ENCODE measurements at places on chromosomes 16 and 17. TPM values are rescaled to one million over a fixed set of nuclear protein-coding genes. Genes with fewer than 3 reads are reported as not detected.

GRCh38 chr16:47284999-47285398 lies 141.3 kb upstream of the NETO2 start:
- H3K4me3 ChIP-seq = no peak overlapping the region
- H3K27me3 ChIP-seq = no peaks in the 10 kb centered on the region
- H3K36me3 ChIP-seq = peaks cover 8% of the 10 kb centered on the region

DNA sequence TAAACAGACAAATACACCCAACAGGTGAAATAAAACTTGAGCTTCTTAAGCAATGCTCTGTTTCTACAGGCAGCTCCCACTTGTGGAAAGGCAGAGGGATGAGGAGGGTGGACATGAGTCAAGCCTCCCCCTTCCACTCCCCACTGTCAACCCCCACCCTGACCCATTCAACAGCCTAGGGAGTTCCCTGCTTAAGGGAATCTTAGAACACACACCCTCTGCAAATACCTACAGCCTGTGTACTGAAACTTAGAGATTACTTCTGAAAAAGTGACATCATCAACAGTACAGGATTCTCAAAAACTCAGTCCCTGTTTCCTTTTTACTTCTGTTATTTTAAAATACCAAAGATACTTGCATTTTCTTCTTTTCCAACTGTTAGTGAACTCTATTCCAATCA lies 345.4 kb downstream of the SOX9 start:
- H3K36me3 ChIP-seq = no peaks in the 10 kb centered on the region
- H3K4me1 ChIP-seq = no peaks in the 10 kb centered on the region

- H3K36me3 ChIP-seq = no peaks in the 10 kb centered on the region
- H3K27me3 ChIP-seq = peaks cover 6% of the 10 kb centered on the region
- H3K4me3 ChIP-seq = no peak overlapping the region
- no peak for DNase-seq
These were observed 20.5 kb upstream of the SDR42E2 start for GRCh38 chr16:22141767-22142166.

GRCh38 chr16:78629173-78629572 lies 529.7 kb downstream of the WWOX start:
- peaks cover 7% of the 10 kb centered on the region for H3K36me3 ChIP-seq
- no peaks in the 10 kb centered on the region for H3K4me1 ChIP-seq
- H3K27me3 ChIP-seq = no peaks in the 10 kb centered on the region
- no peak for DNase-seq

GRCh38 chr17:43800736-43801135 lies 20.5 kb downstream of the CFAP97D1 start:
- H3K36me3 ChIP-seq = no peaks in the 10 kb centered on the region
- peaks cover 67% of the 10 kb centered on the region for H3K27me3 ChIP-seq
- DNase-seq = no peak
- no peaks in the 10 kb centered on the region for H3K4me1 ChIP-seq

GRCh38 chr16:25626172-25626571 lies 65.6 kb upstream of the HS3ST4 start:
- no peak overlapping the region for H3K27ac ChIP-seq
- H3K4me3 ChIP-seq = no peak overlapping the region
- no peaks in the 10 kb centered on the region for H3K4me1 ChIP-seq
- H3K36me3 ChIP-seq = no peaks in the 10 kb centered on the region

DNA sequence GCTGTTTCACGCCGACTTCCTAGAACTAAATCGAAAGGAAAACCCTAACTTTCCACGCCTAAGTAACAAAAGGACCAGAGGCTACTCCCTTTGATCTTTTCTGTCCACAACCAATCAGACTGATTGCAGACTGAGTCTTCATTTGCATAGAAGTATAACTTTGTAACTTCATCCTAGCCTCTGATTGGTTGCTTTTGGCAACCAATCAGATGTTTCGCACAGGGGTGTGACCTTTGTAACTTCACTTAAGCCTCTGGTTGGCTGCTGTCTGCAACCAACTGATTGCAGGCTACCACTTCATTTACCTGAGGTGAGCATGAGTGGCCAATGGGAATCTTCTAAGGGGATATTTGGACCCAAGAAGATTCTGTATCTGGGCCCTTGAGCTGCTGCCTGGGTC lies 17.4 kb upstream of the ICAM2 start:
- no peaks in the 10 kb centered on the region for H3K36me3 ChIP-seq
- no peak overlapping the region for H3K27ac ChIP-seq
- DNase-seq = no peak
- no peaks in the 10 kb centered on the region for H3K27me3 ChIP-seq
- no peaks in the 10 kb centered on the region for H3K4me1 ChIP-seq

GRCh38 chr16:24683250-24683649 lies 46.2 kb upstream of the TNRC6A start:
- H3K4me1 ChIP-seq = no peaks in the 10 kb centered on the region
- no peak overlapping the region for H3K27ac ChIP-seq
- no peak for DNase-seq
- H3K36me3 ChIP-seq = no peaks in the 10 kb centered on the region

DNA sequence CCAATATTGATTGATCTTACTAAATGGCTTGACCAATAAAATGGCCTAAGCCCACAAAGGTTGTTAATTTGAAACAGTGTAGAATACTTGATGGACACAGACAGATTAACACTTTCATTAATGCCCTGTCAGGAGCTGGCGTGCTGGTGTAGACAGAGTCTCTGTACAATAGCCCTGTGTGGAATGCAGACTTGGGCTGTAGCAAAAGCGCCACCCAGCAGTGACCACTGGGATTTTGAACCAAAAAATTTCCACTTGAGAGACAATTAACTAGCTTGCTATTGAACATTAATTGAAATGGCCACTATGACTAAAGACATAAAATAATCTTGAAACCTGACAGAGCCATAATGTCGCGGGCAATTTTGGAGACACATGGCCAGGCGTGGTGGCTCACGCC lies 19.7 kb upstream of the GUCY2D start:
- no peak for DNase-seq
- H3K27ac ChIP-seq = no peak overlapping the region
- H3K4me1 ChIP-seq = peaks cover 6% of the 10 kb centered on the region
- peaks cover 1% of the 10 kb centered on the region for H3K36me3 ChIP-seq

DNA sequence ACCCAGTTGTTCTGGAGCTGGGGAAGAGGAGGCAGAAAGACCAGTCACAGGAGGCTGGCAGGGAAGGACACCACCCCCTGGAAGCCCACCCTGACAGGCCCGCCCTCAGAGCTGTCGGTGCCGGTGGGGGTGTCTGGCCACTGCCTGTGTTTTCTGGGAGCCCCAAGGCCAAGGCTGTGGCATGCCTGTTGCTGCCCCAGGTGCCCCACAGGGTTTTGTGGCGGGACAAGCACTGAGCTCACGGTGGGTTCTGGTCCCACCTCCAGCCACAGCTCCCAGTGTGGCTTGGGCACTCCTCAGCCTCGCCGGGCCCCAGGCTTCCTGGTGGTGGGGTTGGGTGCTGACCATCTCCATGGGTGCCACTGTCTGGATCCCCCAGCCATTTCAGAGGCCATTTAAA lies 58.0 kb downstream of the ZFPM1 start:
- no peaks in the 10 kb centered on the region for H3K4me1 ChIP-seq
- no peak overlapping the region for H3K4me3 ChIP-seq
- no peaks in the 10 kb centered on the region for H3K36me3 ChIP-seq
- H3K27ac ChIP-seq = no peak overlapping the region
- DNase-seq = no peak

DNA sequence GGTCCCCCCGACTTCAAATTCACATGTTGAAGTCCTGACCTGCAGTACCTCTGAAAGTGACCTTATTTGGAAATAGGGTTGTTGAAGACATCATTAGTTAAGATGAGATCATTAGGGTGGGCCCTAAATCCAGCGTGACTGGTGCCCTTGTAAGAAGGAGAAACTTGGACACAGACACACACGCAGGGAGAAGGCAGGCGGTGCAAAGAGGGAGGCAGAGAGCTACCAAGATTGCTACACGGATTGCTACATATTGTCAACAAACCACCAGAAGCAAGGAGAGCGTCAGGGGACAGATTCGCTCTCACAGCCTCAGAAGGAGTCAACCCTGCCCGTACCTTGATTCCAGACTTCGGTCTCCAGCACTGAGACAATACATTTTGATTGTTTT lies 6.8 kb upstream of the WBP2 start:
- H3K36me3 ChIP-seq = no peaks in the 10 kb centered on the region
- H3K4me3 ChIP-seq = no peak overlapping the region
- peaks cover 38% of the 10 kb centered on the region for H3K4me1 ChIP-seq
- H3K27ac ChIP-seq = peak overlapping the region; percentile 41
- no peaks in the 10 kb centered on the region for H3K27me3 ChIP-seq

DNA sequence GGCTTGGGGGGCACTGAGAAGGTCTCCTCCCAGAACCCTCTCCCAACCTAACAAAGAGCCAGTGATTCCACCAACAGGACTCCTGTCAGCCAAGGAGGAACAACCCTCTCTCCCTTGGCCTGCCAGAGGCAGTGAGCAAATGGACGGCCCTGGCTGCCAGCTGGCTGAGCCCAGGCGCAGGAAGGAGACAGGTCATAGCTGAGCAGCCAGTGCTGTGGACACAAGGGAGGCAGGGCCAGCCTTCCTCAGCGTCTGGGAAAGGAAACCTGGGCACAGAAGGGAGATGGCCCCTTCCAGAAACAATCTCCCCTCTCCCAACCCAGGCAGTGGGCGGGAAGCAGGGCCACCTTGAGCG lies 2.1 kb downstream of the MPO start:
- H3K4me1 ChIP-seq = peaks cover 9% of the 10 kb centered on the region
- H3K36me3 ChIP-seq = no peaks in the 10 kb centered on the region
- no peak overlapping the region for H3K27ac ChIP-seq
- DNase-seq = peak; percentile 26
- H3K4me3 ChIP-seq = no peak overlapping the region
- peaks cover 45% of the 10 kb centered on the region for H3K27me3 ChIP-seq

DNA sequence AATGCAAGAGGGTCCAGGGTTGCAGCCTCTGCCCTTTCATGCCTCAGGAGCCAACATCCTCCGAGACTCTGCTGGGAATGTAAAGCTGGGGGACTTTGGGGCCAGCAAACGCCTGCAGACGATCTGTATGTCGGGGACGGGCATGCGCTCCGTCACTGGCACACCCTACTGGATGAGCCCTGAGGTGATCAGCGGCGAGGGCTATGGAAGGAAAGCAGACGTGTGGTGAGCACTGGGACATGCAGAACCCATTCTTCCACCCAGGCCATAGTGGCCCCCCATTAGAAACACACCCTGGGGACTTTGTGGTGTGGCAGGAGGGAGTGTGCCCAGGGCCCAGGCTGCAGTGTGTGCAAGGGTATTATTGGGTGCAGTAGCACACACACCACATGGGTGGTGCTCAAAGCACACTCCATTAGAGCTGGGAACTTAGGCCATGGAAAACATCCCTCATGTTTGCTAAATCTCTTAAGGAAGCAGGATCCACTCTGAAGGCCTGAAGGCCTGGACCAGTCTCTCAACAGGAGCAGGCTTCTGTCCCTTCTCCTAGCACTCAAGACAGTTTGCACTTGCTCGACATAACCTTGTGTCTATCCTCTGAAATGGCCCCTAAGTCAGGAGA lies 7.6 kb downstream of the LIMD2 start:
- H3K4me3 ChIP-seq = no peak overlapping the region
- no peak overlapping the region for H3K27ac ChIP-seq
- DNase-seq = no peak

- no peaks in the 10 kb centered on the region for H3K27me3 ChIP-seq
- DNase-seq = no peak
- no peak overlapping the region for H3K4me3 ChIP-seq
- peaks cover 57% of the 10 kb centered on the region for H3K36me3 ChIP-seq
- peaks cover 9% of the 10 kb centered on the region for H3K4me1 ChIP-seq
- H3K27ac ChIP-seq = no peak overlapping the region
These were observed 9.6 kb downstream of the PMM2 start for GRCh38 chr16:8807189-8807588.

GRCh38 chr16:52227851-52228250 lies 319.1 kb downstream of the TOX3 start:
- no peak overlapping the region for H3K27ac ChIP-seq
- no peaks in the 10 kb centered on the region for H3K4me1 ChIP-seq
- DNase-seq = no peak
- no peaks in the 10 kb centered on the region for H3K27me3 ChIP-seq
- H3K36me3 ChIP-seq = no peaks in the 10 kb centered on the region

GRCh38 chr16:13021996-13022395 lies 120.6 kb downstream of the SHISA9 start:
- no peak overlapping the region for H3K4me3 ChIP-seq
- no peaks in the 10 kb centered on the region for H3K27me3 ChIP-seq
- H3K4me1 ChIP-seq = no peaks in the 10 kb centered on the region

GRCh38 chr16:85718682-85719081 lies 29.9 kb upstream of the GINS2 start:
- no peak overlapping the region for H3K27ac ChIP-seq
- no peak overlapping the region for H3K4me3 ChIP-seq
- H3K36me3 ChIP-seq = no peaks in the 10 kb centered on the region
- peaks cover 6% of the 10 kb centered on the region for H3K4me1 ChIP-seq
- no peak for DNase-seq

DNA sequence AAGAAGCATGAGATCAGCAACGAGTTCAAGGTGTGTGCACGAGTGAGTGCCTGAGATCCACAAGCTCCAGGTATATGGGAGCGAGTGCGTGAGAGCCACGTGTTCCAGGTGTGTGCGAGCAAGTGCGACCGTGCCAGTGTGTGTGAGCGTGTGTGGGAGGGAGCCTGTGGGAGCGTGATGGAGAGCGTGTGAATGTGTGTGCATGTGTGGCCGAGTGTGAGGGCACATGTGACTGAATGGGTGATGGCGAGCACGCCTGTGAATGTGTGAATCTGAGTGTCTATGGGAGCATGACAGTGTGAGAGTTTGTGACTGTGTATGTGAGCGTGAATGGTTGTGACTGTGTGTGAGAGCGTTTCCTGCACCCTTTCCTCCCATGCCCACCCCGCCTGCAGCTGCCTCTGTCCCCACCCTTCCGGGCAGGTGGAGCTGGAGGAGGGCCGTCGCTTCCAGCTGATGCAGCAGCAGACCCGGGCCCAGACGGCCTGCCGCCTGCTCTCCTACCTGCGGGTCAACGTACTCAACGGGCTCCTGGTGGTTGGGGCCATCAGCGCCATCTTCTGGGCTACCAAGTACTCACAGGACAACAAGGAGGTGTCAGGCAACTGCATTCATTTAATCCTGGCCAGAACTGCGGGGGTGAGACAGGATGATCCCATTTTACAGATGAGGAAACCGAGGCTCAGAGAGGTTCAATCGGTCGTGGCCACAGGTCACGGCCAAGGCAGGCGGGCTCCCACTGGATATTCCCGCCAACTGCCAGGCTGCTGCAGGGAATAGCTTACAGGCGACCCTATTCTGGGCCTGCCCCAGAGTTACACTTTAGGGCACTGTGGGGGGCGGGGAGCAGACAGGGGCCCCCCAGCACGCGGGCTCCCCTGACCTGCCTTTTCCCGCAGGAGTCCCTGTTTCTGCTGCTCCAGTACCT lies 3.7 kb downstream of the TMC8 start:
- DNase-seq = peak; percentile 89
- peak overlapping the region; percentile 81 for H3K27ac ChIP-seq
- peaks cover 58% of the 10 kb centered on the region for H3K36me3 ChIP-seq
- no peaks in the 10 kb centered on the region for H3K27me3 ChIP-seq

The NPB gene
- total RNA-seq = 0.23 TPM

The CSF3 gene
- not detected for total RNA-seq

The SOX9 gene
- total RNA-seq = not detected

The ACAP1 gene
- 712 TPM for total RNA-seq

The TRAF7 gene
- 59.5 TPM for total RNA-seq

The VKORC1 gene
- total RNA-seq = 68.9 TPM

The G6PC1 gene
- total RNA-seq = not detected

The IGSF6 gene
- total RNA-seq = 0.09 TPM

Measured in activated CD8-positive, alpha-beta memory T cell treated with anti-CD3 and anti-CD28 coated beads, Interleukin-2, amount 10 ng/mL, durations not matched to agents 7 days and 5 days (primary cell).